ENCODE measurements at places on chromosomes 1 and 21. TPM values are rescaled to one million over a fixed set of nuclear protein-coding genes. Genes with fewer than 3 reads are reported as not detected.

AGRN gene
- 374 TPM for total RNA-seq

CD52 gene
- total RNA-seq = 21.8 TPM

GRCh38 chr1:57300186-57300585 lies 123.7 kb downstream of the DAB1 start:
- peaks cover 14% of the 10 kb centered on the region for H3K4me1 ChIP-seq
- H3K4me3 ChIP-seq = no peak overlapping the region
- no peaks in the 10 kb centered on the region for H3K27me3 ChIP-seq
- no peaks in the 10 kb centered on the region for H3K36me3 ChIP-seq

DNA sequence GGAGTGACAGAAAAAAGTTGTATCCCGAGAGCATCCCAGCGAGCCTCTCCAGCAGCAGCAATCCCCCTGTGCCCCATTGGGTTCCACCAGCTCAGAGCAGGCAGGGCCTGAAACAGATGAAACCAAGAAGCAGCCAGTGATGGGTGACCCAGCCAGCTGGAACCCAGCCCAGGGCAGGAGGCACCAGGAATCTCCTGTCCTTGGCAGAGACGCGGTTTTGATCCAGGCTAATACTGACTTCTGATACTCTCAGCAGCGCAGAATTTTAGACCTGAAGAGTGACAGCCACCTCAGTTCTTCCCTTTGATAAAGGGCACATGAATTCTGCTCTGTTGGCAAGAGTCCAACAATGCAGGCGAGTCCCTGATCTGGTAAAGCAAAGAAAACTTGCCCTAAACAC lies 11.4 kb upstream of the OLIG1 start:
- no peaks in the 10 kb centered on the region for H3K4me1 ChIP-seq
- peaks cover 11% of the 10 kb centered on the region for H3K27me3 ChIP-seq
- DNase-seq = no peak

DNA sequence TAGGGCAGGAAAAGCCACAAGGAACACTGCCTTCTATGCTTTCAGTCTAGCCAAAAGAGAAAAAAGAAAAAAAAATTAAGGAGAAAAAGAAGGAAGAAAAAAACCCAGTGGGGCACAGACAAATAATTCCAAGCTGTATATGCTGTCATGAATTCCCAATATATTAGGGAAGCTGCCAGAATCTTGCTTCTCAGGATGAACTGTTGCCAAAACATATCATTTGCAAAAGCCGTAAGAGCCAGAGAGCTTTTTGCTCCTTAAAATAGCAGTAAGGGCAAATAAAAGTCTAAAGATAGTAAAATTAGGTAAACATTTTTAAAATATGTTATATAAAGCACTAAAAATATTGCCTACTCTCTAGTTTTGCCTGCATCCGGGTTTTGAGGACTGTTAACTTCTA lies 52.1 kb downstream of the PGM1 start:
- H3K4me3 ChIP-seq = no peak overlapping the region
- peaks cover 1% of the 10 kb centered on the region for H3K27me3 ChIP-seq
- DNase-seq = no peak
- peaks cover 2% of the 10 kb centered on the region for H3K36me3 ChIP-seq
- no peak overlapping the region for H3K27ac ChIP-seq
- peaks cover 7% of the 10 kb centered on the region for H3K4me1 ChIP-seq

DNA sequence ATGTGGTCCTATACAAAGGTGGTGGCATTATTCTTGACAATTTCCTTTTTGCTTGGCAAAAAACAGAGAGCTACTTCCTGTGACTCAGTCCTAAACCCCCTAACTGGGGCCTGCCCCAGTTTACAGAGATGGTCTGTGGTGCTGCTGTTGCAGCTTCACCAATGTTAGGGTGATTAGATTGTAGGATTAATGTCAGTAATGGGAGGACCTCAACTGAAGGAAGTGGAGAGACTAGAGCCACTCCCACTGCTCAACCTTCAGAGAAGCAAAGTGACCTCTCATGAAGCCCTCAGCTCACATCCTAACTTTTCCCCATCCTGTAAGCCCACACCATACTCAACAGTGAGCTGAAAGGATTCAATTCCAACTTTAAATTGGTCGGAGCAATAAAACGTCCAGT lies 3.6 kb downstream of the S100A6 start:
- H3K4me3 ChIP-seq = peak overlapping the region; percentile 13
- H3K27me3 ChIP-seq = peaks cover 7% of the 10 kb centered on the region
- DNase-seq = no peak
- no peaks in the 10 kb centered on the region for H3K36me3 ChIP-seq
- no peak overlapping the region for H3K27ac ChIP-seq
